ENCODE measurements at places on chromosomes 7 and 10.

DNA sequence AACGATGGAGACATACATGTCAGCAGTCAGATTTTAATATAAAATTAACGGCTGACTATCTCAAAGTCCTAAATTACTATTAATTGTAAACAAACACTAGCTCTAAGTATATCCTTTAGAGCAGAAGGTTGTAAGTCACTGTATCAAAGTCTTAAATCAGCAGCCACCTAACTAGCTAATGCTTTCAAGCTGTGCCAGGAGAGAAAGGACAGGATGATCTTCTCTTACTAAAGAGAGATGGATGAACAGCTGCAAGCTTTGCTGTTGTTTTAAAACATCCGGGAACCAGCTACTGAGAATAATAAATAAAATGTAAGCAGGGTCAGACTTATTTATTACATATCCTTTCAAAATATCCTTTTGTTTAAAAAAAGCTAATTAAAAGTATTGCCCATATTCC, 24.0 kb upstream of the ABLIM1 start:
- peak; percentile 34 for DNase-seq

GRCh38 chr7:133023370-133024071, 58.4 kb downstream of the CHCHD3 start:
- DNase-seq, result no peak

DNA sequence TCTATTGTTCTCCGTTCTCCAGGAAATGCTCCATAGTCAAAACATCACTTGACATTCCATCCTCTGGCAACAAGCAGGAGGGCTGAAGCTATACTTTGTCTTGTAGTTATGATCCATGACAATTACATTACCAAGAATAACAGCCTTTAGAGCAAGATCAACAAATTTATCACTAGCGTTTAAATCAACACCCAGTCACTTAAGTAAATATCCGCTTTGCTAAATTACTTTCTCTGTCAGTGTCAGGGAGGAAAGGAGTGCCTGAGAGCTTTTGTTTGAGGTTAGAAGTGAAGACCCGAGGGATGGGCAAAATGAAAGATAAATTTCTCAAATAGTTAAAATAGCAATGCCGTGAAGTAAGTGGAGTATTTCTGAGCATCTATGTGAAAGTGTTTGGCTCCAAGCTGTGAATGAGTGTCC, 236.1 kb upstream of the BMPER start:
- no peak for DNase-seq

GRCh38 chr10:67262675-67263074, 336.8 kb downstream of the LRRTM3 start:
- no peak for DNase-seq

GRCh38 chr10:101941871-101942270, 98.3 kb upstream of the KCNIP2 start:
- no peak for DNase-seq

GRCh38 chr10:101986624-101986971, 69.4 kb downstream of the ARMH3 start:
- no peak for DNase-seq

- DNase-seq, result no peak
These were observed 610.1 kb downstream of the LRMDA start for GRCh38 chr10:76041551-76041950.

DNA sequence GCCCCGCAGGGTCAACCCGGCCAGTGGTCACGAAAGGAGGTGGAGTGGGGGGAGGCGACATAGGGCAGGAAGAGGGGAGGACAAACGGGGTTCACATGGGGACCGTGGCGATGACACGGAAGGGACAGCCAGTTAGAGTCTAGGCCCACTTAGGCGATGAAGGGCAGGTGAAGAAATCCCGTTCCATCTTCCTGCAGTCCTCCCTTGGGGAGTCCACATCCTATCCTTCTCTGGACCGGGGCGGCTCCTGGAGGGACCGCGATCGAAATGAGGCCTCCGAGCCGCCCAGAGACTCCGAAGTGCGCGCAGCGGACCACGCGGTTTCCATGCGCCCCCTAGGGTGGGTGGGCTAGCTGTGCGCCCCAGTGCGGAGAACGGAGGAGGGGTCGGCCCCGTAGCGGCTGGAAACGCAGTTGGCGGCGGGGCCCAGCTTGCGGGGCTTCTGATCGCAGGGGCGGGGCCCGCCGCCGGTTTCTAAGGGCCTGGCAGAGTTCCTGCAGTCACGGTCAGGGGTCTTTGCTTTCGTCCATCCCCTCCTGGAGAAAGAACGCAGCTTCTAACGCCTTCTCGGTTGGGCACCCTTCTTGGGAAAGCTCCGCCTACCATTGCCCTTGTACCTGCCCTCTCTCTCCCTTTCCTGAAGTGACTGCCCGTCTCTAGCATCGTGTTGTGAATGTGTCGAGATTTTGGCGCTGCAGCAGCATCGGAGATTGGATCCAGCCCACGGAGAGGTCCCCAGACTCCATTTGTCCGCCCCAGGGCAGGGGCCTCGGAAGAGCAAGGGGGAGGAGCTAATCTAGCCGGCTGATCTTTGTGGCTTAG, 17.9 kb upstream of the TMEM225B start:
- peak; percentile 88 for DNase-seq

DNA sequence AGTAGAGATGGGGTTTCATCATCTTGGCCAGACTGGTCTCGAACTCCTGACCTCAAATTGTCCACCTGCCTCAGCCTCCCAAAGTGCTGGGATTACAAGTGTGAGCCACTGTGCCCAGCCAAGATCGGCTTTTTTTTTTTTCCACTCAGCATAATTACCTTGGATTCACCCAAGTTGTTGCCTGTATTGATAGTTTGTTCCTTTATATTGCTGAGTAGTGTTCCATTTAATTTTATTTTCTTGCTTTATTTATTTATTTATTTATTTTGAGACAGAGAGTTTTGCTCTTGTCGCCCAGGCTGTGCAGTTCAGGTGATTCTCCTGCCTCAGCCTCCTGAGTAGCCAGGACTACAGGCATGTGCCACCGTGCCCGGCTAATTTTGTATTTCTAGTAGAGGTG, 21.3 kb downstream of the KMT2E start:
- no peak for DNase-seq

- peak; percentile 85 for DNase-seq
These were observed 96.5 kb upstream of the PIP4K2A start for GRCh38 chr10:22810643-22811465.

DNA sequence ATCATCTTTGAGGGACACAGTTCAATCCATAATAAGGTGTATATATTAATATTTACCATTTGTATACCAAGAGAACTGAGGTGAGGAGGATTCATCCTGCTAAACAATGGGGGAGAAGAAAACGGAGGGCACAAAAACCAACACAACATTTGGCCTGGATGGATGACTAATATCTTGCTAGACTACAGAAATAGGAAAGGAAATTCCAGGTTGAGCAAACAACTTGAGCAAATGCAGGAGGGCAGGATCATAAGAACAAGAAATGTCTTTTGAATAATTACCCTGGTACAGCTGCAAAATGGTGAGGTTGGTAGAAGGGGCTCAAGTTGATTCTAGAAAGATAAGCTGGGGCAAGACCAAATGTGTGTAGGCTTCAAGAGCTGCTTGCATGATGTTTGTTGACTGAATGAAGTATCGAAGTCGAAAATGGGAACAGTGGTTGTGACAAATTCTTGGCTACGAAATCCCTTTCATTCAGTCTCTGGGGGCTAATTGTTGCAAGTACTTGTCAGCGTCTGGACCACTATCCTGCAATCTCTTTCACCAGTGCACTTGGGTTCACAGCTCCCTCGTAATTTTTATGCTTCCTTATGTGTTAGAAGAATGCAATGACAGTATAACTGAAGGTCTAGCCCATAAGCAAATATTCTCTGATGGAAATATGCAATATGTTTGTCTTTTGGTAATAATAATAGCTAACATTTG, 176.2 kb downstream of the PTEN start:
- no peak for DNase-seq

- DNase-seq, result no peak
These were observed 478 bp upstream of the ZNF22 start for GRCh38 chr10:45000138-45000751.

GRCh38 chr10:43304687-43305333, 37.9 kb upstream of the RASGEF1A start:
- peak; percentile 72 for DNase-seq

- no peak for DNase-seq
These were observed 165.2 kb upstream of the TMEM72 start for GRCh38 chr10:44745920-44746319.
